ENCODE measurements at places on chromosomes 2 and 18.

- DNase-seq, result no peak
These were observed 165.0 kb upstream of the CCDC68 start for GRCh38 chr18:55124078-55124763.

GRCh38 chr18:49525981-49526380, 35.9 kb upstream of the LIPG start:
- no peak for DNase-seq

DNA sequence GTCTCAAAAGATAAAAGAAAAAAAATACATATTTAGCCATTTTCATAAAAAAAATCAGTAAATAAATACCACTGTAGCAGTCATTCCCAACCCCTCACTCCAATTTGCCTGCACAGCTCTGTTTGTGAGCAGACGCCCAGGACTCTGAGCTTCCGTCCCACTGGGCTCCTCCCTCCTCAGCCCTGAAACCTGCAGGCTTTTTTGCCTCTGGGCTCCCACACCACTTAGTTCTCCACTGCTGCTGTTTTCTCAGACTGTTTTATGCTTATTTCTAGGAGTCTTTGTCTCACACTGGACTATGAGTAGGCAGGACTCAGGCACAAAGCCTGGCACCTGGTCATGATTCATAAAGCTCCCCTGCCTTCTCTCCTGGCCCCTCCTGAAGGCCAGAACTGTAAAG, 6.1 kb upstream of the CXCR1 start:
- DNase-seq, result no peak

GRCh38 chr2:27160191-27160590, 11.4 kb downstream of the TCF23 start:
- no peak for DNase-seq

DNA sequence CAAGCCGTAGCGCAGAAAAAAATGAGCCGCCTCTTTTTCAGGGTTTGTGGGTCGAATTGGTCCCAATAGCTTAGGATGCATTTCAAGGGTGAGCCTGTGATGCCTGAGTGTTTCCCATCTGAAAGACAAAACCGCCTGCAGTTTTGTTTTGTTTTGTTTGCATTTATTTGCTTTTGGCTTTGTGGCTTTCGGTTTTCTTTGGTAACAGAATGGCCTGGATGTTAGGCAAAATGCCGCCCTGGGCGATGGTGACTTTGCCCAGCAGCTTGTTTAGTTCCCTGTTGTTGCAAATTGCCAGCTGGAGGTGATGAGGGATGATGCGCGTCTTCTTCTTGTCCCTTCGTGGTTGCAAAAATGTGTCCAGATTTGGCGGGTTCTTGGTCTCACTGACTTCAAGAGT, 109.4 kb downstream of the LTBP1 start:
- DNase-seq, result no peak

- peak; percentile 65 for DNase-seq
These were observed 657 bp downstream of the SGPP2 start for GRCh38 chr2:222424729-222425671.

GRCh38 chr18:7576685-7577084, 9.6 kb downstream of the PTPRM start:
- DNase-seq, result no peak

GRCh38 chr2:168169097-168169745, 78.2 kb downstream of the STK39 start:
- no peak for DNase-seq

DNA sequence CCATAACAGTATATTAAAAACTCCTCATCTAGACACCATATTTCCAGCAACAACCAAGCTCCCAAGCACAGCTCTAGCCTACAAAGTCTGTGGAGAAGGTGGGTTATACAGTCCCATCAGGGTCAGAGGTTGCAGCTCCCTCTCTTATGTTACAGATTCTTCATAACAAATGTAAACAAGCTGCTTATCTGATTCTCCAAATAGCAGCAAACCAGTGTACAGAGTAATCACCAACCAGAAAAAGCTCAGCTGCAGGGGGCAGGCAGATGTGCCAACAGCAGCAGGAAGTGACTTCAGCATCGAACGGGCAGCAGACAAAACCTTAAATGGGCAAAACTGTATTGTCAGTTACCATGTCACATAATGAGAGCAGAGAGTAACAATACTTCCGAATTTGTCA, 52.9 kb upstream of the NABP1 start:
- DNase-seq, result no peak

GRCh38 chr18:75846321-75846720, 418.8 kb upstream of the SMIM21 start:
- DNase-seq, result no peak

GRCh38 chr2:124112966-124113365, 87.9 kb downstream of the CNTNAP5 start:
- DNase-seq, result no peak

DNA sequence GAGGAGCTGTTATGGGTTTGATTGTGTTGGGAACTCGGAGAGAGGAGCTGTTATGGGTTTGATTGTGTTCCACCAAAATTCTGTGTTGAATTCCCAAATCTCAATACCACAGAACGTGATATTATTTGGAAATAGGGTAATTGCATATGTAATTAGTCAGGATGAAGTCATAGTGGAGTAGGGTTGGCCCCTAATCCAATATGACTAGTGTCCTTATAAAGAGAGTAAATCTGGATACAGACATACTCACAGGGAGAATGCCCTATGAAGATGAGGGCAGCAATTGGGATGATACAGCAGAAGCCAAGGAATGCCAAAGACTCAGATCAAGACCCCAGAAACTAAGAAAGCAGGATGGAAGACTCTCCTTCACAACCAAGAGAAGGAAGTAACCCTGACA, 1023.2 kb upstream of the ZEB2 start:
- no peak for DNase-seq

DNA sequence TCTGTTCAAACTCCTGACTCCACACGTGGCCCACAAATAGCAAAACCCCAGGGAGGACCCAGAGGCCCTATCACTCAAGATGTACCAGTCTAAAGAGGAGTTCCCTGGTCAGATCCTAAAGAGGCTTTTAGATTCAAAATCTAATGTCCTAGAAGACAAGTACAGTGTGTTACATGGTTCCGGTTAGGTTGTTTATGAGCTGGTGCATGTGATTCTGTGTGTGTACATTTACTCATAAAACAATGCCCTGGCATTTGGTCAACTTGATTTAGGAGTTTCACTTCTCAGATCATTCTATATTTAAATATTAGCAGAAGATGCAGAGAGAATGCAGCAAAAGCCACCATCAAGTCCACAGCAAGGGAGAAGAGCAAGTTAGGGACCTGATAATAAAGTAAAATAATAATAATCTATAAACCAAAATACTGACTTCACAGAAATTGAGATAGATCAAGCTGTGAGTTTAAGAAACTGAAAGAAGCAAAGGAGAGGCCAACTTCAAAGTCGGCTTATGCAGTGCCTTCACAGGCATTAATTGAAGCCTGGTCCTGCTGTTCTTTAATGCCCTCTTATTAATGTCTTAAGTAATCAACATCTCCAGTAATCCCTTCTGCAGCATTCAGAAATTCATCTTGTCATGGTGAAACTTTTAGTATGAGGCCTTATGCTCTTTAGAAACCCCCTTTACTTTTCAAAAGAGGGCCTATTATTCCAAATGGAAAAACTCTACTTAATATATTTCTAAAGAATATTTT, 4.2 kb upstream of the AP1S3 start:
- DNase-seq, result no peak

- DNase-seq, result no peak
These were observed 235.0 kb downstream of the SETBP1 start for GRCh38 chr18:44915661-44916060.

DNA sequence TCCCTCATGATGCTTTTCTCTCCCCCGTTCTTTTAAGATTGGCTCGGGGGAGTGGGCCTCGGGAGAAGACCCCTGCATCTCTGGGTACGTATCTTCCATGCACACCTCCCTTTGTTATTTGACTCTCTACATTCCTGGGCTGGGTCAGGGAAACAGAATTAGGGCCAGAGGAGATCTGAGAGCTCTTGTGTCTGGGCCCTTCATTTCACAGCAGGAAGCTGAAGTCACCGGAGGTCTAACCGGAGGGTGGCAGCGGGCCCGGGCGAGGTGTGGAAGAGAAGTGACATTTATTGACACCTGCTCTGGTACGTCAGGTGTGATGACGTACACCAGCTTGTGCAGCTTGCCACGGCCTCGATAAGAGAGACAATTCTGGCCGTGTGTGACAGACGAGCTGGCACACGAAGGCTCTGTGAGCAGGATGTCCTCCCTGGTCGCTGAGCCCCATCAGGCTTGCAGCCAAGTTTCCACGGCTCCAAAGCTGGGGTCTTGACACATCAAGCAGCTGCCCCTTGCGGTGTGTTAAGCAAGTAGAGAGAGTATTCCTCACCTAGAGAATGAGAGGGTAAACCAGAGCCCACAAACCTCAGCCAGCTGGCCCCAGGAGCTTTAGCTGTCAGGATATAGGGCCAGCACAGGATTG, 30.4 kb downstream of the TOGARAM2 start:
- DNase-seq, result no peak

- DNase-seq, result no peak
These were observed 234.0 kb downstream of the FAM210A start for GRCh38 chr18:13492314-13492713.

DNA sequence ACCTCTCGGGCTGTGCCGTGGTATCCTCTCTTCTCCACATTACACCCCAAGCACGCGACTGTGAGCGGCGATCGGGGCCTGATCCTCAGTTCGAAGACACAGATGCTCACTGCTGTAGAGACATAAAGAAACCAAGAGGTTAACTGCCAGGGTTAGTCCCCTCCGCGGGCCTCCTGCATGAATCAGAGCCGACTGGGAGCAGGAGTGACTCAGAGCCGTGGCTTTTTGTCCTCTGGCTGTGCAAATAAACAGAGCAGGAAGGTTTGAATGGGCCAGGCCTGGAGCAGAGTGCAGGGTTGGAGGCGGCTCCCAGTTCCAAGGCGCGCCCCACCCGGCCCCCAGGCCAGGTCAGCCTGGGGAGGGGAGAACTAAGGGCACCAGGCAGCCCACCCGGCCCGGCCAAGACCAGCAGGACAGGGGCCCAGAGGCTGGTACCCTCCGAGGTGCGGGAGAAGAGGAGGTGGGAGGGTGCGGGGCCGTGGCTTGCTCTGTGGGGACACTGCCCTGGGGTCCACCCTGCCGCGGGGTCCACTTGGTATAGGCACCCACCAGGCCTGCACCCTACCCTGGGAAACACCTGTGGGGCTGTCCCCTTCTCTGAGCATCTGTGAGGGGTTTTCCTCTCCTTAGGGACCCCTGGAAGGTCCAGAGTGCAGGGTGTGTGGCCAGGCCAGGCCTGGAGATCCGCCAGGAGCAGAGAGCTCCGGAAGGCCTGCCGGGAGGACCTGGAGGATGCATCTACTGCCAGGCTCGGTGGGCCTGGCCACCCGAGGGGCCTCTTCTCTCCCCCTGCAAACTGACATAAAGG, 16.5 kb downstream of the TWIST2 start:
- no peak for DNase-seq

DNA sequence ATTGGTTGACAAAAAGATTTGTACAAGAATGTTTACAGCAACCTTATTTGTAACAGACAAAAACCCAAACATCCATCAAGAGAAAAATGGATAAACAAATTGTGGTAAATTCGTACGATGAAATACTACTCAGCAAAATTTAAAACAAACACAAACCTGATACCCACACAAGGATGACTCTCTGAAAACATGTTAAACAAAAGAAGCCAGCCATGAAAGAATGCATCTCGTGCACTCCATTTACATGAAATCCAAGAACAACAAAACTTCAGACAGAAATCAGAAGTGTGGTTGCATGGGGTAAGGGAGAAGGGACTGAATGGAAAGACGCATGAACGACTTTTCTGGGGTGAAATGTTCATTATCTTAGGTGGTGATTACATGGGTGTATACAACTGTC, 93.4 kb downstream of the SLC25A12 start:
- no peak for DNase-seq

DNA sequence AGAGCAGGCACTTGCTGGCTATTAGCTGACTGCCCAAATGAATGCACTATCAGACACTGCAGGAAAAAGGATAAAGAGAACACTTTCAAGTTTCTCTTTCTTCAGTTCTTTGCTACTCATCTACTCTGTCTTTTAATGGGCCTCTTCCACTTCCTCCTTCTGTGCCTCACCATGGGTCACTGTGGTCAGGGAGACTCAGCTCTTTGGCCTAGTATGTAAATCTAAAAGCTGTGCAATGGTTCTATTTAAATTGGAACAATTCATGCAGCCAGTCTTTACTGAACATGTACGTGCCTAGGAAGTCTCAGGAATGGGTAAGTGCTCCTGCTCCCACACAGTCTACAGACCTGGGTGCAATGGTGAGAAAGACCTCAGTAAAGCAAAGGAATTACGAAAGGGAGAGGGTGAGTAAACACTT, 79.1 kb upstream of the DNMT3A start:
- DNase-seq, result peak; percentile 53

DNA sequence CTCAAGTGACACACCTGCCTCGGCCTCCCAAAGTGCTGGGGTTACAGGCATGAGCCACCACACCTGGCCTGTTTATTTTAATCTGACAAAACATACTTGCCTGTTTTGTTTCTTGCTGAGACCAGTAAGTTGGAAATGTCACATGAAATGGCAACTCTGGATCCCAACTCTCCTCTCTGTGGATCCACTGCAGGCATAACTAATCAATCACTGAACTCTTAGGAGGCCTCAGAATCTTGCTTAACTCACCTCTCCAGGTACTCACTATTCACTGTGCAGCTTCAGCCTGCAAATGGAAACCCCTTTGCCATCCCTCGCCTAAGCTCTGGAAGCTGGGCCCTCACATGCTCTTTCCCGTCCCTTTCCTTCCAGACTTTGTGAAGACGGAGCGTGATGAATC, 56.4 kb upstream of the ATG16L1 start:
- no peak for DNase-seq

- DNase-seq, result no peak
These were observed 4.8 kb downstream of the CWC22 start for GRCh38 chr2:180002198-180002770.

DNA sequence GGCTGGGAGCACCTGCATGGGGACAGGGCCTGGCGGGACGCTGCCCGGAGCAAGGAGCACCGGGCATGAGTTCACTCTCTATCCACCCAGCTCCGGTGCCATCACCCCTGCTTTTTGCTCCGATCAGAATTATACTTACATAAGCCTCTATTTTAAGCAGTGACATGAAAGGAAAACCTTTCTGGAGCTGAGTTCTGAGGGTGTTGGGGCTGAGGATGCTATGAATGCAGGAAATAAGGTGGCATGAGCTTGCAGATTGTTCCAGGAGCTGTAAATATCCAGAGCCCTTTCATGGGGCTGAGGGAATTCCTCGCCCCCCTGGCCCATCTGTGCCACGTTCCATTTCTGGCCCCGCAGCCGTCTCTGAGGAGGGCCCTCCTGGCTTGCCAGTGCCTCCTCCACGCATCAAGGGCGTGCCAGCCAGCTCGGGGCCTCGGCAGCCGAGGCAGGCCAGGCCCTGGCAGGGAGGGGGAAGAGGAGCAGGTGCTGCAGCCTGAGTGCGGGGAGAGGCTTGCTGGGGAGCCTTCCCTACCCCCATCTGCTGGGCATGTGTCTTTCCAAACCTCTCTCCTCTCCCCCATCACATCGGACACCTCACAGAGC, 91.7 kb upstream of the MCFD2 start:
- DNase-seq, result no peak

DNA sequence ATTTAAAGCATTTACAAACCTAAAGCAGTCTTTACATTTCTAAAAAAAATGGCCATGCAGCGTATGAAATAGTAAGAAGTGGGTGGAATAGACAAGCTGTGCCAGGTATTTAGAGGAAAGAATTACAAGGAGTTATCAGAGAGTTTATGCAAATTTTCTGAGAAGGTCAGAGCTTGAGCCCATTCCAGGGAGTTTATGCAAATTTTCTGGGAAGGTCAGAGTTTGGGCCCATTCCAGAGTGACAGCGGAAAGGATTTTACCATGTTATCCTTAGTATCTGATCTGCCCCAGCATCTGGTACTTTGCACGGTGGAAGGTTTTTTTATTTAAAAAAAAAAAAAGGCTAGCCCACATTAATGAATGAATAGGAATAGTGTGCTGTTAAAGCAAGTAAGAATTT, 1.4 kb upstream of the DOK6 start:
- no peak for DNase-seq

- no peak for DNase-seq
These were observed 98.7 kb downstream of the FEZ2 start for GRCh38 chr2:36499128-36499820.
